ENCODE measurements at places on chromosomes 4 and X. TPM values are rescaled to one million over a fixed set of nuclear protein-coding genes. Genes with fewer than 3 reads are reported as not detected.

DNA sequence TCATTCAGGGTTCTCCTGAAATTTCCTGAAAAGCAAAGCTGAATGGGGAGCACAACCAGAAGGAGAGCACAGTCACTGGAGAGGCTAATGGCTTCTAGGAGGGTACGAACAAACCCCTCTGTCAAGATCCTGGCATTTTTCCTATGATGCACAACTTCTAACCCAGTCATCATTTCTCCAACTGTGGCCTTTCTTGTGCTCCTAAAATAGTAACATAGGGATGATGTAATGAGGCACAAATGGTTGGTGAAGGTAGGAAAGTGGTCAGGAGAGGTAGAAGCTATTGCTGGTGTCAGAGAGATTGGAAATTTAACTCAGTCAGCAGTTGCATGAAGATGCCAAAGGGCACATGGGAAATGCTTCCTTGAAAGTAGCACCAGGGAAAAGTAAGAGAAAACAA lies 52.7 kb downstream of the SLC10A7 start:
- H3K27me3 ChIP-seq: no peaks in the 10 kb centered on the region
- no peak overlapping the region for H3K4me3 ChIP-seq
- no peaks in the 10 kb centered on the region for H3K36me3 ChIP-seq
- H3K4me1 ChIP-seq: peaks cover 17% of the 10 kb centered on the region
- no peak for DNase-seq

GPRASP1 gene
- 2.0 TPM for total RNA-seq

- DNase-seq: peak; percentile 58
- no peak overlapping the region for H3K4me3 ChIP-seq
- H3K27ac ChIP-seq: no peak overlapping the region
- no peaks in the 10 kb centered on the region for H3K4me1 ChIP-seq
Measured at GRCh38 chrX:1673337-1673736, 58.5 kb downstream of the ASMT start.

GRCh38 chr4:158201876-158202275 lies 8.4 kb upstream of the TMEM144 start:
- no peak overlapping the region for H3K4me3 ChIP-seq
- no peaks in the 10 kb centered on the region for H3K4me1 ChIP-seq
- no peaks in the 10 kb centered on the region for H3K27me3 ChIP-seq
- peaks cover 5% of the 10 kb centered on the region for H3K36me3 ChIP-seq
- no peak for DNase-seq
- H3K27ac ChIP-seq: no peak overlapping the region

FGA gene
- total RNA-seq: not detected

DNA sequence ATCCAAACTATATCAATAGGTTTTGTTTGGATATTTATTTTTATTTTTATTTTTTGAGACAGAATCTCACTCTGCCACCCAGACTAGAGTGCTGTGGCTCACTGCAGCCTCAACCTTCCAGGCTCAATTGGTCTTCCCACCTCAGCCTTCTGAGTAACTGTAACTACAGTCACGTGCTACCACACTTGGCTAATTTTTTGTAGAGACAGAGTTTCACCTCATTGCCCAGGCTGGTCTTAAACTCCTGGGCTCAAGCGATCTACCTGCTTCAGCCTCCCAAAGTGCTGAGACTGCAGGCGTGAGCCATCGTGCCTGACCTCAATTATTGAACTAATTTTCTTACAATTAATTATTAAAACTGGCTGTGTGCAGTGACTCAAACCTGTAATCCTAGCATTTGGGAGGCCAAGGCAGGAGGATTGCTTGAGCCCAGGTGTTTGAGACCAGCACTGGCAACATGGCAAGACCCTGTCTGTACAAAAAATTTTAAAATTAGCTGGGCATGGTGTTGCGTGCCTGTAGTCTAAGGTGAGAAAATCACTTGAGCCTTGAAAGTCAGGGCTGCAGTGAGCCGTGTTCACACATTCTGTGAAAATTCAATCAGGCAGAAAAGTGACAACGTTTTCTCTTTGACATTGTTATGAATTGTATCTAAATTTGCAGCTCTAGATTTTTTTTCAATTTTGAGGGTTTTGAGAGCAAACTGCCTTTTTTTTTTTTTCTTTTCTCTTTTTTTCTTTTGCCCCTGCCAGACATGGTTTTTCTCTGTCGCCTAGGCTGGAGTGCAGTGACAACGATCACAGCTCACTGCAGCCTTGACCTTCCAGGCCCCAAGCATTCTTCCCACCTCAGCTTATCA lies 66.0 kb downstream of the UBE2K start:
- H3K27ac ChIP-seq: no peak overlapping the region
- no peak overlapping the region for H3K4me3 ChIP-seq
- H3K36me3 ChIP-seq: peaks cover 65% of the 10 kb centered on the region

DNA sequence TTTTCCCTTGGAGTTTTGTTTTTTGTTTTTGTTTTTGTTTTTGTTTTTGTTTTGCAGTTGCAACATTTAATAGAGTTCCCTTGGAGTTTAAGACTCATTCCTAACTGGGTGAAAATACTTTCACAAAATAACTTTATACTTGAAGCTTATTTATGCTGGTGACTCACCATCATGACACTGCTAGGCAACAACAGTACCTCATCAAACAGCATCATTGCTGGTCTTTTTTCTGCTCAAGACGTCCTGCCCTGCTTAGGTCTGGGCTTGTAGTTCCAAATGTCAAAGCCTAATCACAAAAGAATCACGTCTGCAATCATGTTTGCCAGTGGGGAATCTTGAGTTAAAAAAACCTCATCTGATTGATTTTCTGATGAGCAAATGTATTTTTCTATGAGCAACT lies 105.7 kb upstream of the PRPS2 start:
- H3K27me3 ChIP-seq: peaks cover 57% of the 10 kb centered on the region
- no peak for DNase-seq
- no peaks in the 10 kb centered on the region for H3K4me1 ChIP-seq
- no peak overlapping the region for H3K4me3 ChIP-seq
- no peaks in the 10 kb centered on the region for H3K36me3 ChIP-seq

DNA sequence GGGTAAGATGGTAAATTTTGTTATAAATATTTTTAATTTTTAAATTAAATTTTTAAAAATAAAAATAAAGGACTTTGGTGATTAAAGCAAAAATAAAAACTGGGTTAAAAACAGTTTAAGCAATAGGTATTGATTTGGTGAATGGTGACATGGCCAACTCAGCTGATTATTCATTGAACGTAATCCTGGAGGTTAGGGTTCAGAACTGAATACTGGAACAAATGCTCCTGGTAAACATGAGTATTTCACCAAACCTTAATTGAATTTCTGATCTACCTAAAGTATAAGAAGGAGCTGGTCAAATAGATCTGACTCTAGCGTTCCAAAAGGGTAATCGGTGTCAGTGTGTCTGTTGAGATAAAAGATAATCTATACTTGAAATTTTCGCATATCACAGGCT lies 141.8 kb downstream of the SHROOM3 start:
- no peak overlapping the region for H3K27ac ChIP-seq
- no peaks in the 10 kb centered on the region for H3K36me3 ChIP-seq
- no peak for DNase-seq

PCSK1N gene
- total RNA-seq: 6.3 TPM

DNA sequence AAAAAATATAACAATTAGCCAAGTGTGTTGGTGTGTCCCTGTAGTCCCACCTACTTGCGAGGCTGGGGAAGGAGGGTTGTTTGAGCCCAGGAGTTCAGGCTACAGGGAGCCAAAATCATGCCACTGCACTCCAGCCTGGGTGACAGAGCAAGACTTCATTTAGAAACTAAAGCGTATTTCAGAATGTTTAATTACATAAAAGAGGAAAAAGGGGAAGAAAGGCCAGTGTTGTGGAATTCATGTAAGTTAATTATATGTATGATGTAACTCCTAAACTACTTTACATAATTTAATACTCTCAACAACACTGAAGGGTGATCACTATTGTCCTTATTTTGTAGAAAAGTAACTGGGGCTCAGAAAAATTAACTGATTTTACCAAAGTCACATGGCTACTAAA lies 67.2 kb upstream of the HOPX start:
- no peak overlapping the region for H3K4me3 ChIP-seq
- H3K36me3 ChIP-seq: no peaks in the 10 kb centered on the region
- no peaks in the 10 kb centered on the region for H3K27me3 ChIP-seq
- no peaks in the 10 kb centered on the region for H3K4me1 ChIP-seq
- DNase-seq: no peak

DNA sequence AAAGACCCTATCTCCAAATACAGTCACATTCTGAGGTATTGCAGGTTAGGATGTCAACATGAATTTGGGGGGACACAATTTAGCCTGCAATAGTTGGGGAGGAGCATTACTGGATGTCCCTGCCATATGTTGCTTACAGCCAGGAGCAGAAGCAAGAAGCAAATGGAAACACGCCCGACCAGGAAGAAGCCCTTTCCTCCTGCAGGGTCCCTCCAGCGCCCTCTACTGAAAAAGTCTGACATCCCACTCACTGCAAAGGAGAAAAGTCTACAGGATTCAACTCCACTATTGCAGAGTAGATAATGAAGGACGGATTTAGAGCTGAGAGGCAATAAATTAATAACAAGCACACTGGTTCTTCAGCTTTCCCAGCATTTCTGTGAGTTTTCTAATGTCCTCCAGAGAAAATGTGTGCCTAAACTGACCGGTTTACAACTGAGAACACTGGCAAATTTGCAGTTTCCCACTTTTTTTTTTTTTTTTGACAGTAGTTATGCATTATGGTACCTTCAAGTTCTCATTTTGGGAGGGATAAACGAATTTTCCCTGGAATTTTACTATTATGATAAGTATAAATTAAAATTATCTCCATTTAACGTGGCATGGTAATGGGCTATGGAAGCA lies 31.7 kb downstream of the COQ2 start:
- peak; percentile 81 for DNase-seq
- H3K36me3 ChIP-seq: peaks cover 5% of the 10 kb centered on the region
- no peaks in the 10 kb centered on the region for H3K27me3 ChIP-seq
- H3K4me1 ChIP-seq: peaks cover 18% of the 10 kb centered on the region
- H3K4me3 ChIP-seq: no peak overlapping the region

GRCh38 chrX:148854306-148854705 lies 353.9 kb downstream of the AFF2 start:
- H3K4me3 ChIP-seq: no peak overlapping the region
- H3K36me3 ChIP-seq: no peaks in the 10 kb centered on the region
- peak; percentile 54 for DNase-seq
- H3K27ac ChIP-seq: no peak overlapping the region
- no peaks in the 10 kb centered on the region for H3K4me1 ChIP-seq

ARHGEF6 gene
- 0.35 TPM for total RNA-seq

GRCh38 chrX:72330131-72330530 lies 24.4 kb upstream of the CITED1 start:
- no peak overlapping the region for H3K4me3 ChIP-seq
- H3K27ac ChIP-seq: no peak overlapping the region

MAGEA10 gene
- total RNA-seq: not detected

UGT2B17 gene
- total RNA-seq: not detected

DNA sequence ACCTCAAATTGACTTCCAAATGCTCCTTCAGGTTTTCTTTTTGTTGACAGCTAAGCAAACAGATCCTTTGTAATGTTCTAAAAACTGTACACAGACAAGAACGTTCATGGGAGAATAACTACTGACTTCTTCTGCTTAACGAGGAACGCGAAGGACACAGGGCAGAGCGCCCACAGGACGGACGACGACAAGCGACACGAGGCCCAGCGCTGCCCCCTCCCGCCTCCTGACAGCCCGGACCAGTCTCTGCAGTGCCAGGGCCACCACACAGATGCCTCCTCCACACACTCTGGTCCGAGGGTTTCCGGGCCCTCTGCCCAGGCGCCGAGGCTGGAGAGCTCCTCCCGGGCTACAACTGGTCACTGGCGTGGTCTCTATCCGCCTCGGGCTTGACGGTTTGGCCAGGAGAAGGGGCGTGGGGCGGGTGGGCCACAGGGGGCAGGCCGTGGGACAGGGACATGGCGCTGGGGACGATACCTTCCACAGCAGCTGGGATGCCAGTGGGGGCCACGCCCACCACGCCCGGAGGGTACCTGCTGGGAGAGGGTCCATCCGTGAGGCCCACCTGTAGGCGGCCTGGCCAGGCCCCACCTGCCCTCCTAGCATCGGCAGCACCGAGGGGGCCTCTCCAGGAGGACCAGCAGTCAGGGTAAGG lies 36.9 kb downstream of the CTBP1 start:
- no peaks in the 10 kb centered on the region for H3K4me1 ChIP-seq
- H3K27me3 ChIP-seq: no peaks in the 10 kb centered on the region
- DNase-seq: no peak
- no peak overlapping the region for H3K27ac ChIP-seq

DNA sequence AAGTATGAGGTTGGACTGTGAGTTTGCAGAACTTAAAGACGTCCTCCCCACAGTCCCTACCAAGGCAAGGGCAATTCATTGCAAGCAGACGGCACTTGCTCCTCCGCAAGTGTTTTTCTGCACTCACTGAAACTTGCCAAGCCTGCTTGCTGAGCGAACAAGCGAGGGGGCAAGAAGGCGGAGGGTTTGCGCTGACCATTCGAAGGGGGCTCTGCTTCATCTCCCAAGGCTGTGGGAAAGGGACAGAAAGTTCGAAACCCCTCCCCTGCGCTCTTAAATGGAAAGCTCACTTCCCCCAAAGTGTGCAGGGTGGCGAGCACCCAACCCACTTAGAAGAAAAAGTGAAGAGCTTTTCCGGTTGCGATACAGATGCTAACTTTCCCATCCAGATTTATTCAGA lies 1.4 kb downstream of the MID1 start:
- peaks cover 33% of the 10 kb centered on the region for H3K4me1 ChIP-seq
- no peaks in the 10 kb centered on the region for H3K27me3 ChIP-seq
- H3K27ac ChIP-seq: peak overlapping the region; percentile 57
- no peaks in the 10 kb centered on the region for H3K36me3 ChIP-seq
- DNase-seq: no peak

GRCh38 chrX:94492541-94492940 lies 818.5 kb downstream of the FAM133A start:
- no peak overlapping the region for H3K4me3 ChIP-seq
- H3K27me3 ChIP-seq: no peaks in the 10 kb centered on the region
- no peaks in the 10 kb centered on the region for H3K4me1 ChIP-seq
- DNase-seq: no peak
- no peaks in the 10 kb centered on the region for H3K36me3 ChIP-seq

DNA sequence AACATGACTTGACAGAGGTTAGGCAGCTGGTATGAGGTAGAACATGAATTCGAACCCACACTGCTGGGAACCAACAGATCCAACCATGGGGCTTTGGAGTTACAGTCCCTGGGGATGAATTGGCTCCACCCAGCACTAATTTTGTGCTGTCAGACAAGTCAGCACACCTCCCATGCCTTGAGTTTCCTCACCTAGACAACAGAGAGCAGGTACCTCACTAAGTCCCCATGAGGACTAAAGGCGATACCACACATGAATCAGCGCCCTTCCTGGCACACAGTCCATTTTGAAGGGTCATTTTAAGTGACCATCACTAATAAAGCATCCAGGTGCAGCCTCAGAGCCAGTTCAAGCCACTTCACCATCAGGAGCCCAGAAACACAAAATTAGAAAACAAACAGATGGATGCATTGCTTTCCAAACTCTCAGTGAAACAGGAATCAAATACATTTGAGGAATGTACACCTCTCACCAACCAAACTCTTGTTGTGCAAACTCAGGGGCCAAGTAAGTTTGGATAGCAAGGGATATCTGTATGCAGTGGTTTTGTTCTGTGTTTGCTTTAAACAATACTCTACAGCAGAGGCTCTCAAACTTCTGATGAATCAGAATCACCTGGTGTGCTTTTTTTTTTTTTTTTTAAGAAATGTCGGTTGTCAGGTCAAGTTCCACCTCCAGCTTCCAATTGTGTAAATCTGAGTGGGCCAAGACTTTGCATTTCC lies 10.1 kb downstream of the IDS start:
- H3K27ac ChIP-seq: peak overlapping the region; percentile 42
- peaks cover 36% of the 10 kb centered on the region for H3K36me3 ChIP-seq
- no peaks in the 10 kb centered on the region for H3K27me3 ChIP-seq
- no peak overlapping the region for H3K4me3 ChIP-seq
- H3K4me1 ChIP-seq: peaks cover 16% of the 10 kb centered on the region
